ENCODE measurements at places on chromosomes 12 and 14.

DNA sequence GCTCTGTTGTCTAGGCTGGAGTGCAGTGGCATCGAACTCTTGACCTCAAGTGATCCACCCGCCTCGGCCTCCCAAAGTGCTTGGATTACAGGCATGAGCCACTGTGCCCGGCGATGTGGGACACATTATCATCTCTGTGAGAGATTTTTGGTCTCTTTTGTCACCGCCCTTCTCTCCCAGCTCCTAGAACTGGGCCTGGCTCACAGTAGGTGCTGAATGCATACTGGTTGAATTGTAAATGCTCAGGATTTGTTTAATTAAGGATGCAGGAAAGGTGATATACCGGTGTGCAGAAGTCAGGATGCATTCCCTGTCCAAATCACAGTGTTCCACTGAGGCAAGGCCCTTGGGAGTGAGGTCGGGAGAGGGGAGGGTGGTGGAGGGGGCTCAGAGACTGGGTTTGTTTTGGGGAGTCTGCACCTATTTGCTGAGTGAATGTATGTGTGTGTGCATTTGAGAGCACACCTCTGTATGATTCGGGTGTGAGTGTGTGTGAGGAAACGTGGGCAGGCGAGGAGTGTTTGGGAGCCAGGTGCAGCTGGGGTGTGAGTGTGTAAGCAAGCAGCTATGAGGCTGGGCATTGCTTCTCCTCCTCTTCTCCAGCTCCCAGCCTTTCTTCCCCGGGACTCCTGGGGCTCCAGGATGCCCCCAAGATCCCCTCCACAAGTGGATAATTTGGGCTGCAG lies 1.0 kb upstream of the KRT18 start:
- no peak for DNase-seq

- DNase-seq = no peak
These were observed 15.0 kb upstream of the FBXO33 start for GRCh38 chr14:39447175-39447661.

- peak; percentile 77 for DNase-seq
These were observed 43.9 kb upstream of the FBRSL1 start for GRCh38 chr12:132445884-132446632.

GRCh38 chr12:54526812-54527630 lies 22.4 kb upstream of the PDE1B start:
- peak; percentile 61 for DNase-seq

DNA sequence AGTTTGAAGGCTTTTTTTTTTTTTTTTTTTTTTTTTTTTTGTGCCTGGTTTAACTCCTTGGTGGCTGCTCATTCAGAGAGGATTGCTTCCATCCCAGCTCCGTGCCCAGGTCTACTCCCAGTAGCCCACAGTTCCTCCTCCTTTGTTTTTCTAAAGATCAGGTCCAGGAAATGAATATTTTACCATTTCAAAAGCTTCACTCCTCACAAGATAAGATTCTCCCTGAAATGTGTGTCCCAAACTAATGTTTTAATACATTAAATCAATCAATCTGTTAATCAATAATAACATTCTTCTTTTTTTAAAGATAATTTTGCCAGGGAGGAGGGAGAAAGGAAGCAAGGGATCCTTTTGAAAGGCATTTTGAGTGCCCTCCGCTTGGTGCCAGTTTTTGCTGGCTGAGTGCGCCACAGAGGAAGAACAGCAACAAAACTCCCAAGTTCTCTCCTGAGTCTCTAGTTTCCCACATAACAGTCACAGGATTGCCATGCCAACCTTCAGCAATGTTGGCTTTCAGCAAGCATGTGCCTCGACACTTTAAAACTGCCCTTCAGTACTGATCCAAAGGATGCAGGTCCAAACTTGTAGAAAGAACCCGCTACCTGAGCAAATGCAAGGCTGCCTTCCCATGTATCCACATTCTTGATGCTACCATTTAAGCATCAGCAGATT lies 99.2 kb downstream of the RMST start:
- DNase-seq = no peak

- DNase-seq = no peak
These were observed 20.9 kb upstream of the HECTD1 start for GRCh38 chr14:31228533-31228932.

DNA sequence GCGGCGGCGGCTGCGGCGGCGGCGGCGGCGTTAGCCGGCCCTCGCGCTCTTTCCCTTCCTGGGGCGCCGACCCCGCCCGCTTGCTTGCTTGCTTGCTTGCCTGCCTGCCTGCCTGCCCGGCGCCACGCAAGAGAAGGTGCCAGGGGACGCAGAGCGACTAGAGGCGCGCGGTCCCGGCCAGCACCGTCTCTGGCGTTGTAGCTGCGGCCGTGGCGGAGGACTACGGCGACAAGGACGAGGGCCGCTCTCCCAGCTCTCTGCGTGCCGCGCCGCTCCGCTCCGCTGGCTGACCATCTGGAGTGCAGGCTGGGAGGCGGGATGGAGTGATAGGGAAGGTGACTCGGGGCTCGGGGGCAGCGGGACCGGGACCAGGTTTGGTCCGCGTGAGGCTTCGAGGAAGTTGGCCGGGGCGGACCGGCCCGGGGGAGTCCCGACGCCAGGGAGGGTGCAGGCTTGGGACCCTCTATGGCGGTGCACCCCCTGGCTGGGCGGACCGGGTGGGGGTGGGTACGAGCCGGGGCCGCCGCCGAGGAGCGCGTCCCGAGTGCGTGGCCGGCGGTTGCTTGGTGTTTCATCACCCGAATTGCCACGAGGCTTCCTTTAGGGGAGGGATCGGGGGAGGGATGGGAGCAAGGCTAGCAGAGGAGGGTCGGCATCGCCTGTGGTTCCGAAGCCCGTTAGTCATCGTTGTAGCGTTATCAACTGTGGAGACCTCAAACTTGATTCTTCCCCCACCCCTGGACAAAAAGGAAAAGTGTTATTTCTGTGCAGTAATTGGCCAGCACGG lies 471 bp downstream of the XPOT start:
- peak; percentile 30 for DNase-seq

- DNase-seq = no peak
These were observed 197.2 kb downstream of the CHST11 start for GRCh38 chr12:104653730-104654664.

- DNase-seq = no peak
These were observed 25.9 kb upstream of the PRKD1 start for GRCh38 chr14:29953501-29953900.

DNA sequence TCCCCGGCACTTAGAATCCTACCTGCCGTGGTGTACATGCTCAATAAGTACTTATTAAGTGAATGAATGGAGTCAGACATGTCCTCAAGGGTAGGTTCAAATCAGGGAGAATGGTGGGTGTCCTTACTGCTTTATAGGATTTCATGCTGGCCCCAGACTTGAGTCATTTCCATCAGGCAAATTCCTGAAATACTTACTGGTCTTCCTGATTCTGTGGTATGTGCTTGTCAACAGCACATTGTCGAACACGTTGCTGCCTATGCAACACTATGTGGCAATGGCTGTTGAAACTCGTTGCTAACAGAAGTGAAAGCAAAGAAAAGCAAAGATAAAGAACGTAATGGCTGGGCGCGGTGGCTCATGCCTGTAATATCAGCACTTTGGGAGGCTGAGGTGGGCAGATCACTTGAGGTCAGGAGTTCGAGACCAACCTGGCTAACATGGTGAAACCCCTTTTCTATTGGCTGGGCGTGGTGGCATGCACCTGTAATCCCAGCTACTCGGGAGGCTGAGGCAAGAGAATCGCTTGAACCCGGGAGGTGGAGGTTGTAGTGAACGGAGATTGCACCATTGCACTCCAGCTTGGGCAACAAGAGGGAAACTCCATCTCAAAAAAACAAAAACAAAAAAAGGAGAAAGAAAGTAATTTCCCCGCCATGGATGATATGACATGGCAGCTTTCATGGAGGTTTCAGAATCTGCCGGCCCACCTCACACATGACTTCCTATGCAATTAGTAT lies 214.9 kb downstream of the ZFP36L1 start:
- no peak for DNase-seq

- no peak for DNase-seq
These were observed 5.7 kb downstream of the FAM177A1 start for GRCh38 chr14:35051796-35052195.

DNA sequence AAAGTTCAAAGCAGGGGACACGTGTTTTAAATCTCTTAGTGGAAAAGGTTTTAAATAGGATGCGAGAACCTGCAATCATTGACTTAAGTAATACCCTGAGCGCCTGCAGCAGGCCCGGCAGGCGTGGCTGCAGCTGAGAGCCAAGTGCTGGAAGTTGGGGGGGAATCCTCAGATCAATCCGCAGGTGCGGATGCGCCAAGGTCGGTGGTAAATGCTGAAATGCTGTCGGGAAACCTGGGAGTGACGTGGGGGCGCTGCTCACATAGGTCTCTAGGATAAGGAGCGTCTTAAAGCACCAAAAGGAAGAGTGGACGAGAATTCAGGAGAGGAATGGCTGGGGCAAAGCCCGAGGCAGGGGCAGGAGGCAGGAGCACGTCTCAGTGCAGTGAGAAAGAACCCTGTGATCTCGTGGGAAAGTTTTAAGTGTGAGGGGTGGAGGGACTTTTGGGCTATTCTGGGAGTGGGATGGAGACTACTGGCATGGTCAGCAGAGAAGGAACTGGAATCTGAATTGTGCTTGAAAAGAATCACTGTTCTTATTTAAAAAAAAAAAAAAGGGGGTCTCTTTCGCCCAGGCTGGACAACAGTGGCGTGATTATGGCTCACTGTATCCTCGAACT lies 883 bp upstream of the CDCA4 start:
- no peak for DNase-seq

DNA sequence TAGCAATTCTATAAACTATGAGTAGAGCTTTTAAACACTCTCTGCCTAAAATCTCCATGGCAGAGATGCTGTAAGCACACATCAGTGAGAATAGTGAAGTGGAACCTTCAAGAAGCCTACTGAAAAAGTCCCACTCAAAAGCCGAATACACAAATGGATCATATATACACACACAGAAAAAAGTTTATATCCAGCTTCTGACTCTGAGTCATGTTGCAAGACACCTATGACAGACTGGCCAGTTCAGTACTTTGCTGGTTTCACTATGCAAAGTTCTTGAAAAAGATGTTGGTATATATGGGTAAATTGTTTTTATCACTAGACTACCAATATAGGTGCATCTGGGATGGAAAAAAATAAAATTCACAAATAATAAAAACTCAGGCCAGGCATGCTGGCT lies 126.1 kb downstream of the KCNK10 start:
- DNase-seq = no peak

DNA sequence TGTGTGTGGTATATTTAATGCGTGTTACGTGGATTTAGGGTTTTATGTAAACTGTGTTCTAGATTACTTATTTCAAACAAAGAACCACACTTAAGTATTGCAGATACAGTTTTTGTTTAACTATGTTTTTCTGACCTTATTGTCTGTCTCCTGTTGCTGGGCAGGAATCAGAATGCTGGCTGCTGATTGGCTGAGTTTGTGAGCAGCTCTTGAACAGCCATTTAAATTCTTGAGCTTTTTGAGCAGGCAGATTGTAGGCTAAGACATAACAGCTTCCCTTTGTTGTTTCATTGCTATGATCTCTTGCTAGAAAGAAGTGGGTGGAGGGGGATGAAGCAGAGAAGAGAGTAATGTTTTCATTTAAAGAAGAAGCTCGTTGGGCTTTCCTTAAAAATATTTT lies 52.2 kb downstream of the ATF7IP start:
- peak; percentile 68 for DNase-seq
